ENCODE measurements at places on chromosomes 4 and X. TPM values are rescaled to one million over a fixed set of nuclear protein-coding genes. Genes with fewer than 3 reads are reported as not detected.
A peak's percentile ranks its signal among the peaks of the same experiment; 100 is the strongest.

DGKK gene
- total RNA-seq: not detected

DNA sequence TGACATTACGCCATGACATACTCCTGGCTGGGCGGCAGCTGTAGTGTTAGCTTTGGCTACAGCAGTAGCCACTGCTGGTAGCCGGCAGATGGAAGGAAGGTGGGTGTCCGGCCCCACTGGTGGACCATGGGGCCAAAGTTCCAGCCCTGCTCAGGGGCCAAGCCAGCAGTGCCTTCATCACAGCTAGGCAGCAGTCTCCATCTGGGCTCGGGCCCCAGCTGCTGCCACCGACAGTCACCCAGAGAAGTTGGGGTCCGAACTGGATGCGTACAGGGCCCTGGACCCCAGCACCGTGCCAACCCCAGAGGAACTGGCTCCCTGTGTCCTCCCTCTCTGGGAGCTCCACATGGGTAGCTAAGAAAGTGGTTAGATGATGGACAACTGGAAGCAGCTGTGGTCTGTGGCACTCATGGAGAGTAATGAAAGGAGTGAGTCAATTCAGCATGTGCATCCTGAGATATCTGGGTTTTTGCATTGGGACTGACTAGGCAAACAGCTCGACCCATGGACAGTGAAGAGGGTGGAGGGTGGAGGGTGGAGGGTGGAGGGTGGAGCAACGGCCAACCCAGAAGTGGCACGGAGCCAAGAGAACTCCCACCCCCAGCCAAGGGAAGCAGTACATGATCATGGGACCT is 366.6 kb upstream of the GRIA3 start:
- H3K27me3 ChIP-seq: no peaks in the 10 kb centered on the region
- H3K4me1 ChIP-seq: no peaks in the 10 kb centered on the region
- H3K4me3 ChIP-seq: no peak overlapping the region
- H3K36me3 ChIP-seq: no peaks in the 10 kb centered on the region

DNA sequence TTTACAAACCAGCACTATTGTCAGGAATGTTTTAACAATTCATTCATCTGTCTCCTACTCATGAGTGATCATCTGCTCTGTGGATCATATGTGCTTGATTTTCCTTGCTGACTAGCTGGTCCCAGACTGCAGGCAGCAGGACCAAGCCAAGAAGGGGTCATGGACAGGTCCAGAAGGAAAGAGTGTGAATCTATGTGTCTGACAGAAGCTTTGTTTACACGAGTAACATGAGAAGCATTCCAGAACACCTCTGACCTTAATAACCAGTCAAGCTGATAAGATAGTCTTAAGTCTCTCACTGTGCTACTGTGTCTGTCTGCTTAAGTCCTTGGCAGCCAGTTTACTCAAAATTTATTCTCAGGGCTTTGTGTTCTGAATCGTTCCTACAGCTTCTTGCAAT is 39.0 kb downstream of the GUCY1A1 start:
- peak overlapping the region; percentile 78 for H3K27ac ChIP-seq
- no peaks in the 10 kb centered on the region for H3K27me3 ChIP-seq

GPR50 gene
- total RNA-seq: not detected

GSPT2 gene
- 15.9 TPM for total RNA-seq

GRCh38 chr4:94575652-94576051 is 123.9 kb downstream of the PDLIM5 start:
- H3K27me3 ChIP-seq: no peaks in the 10 kb centered on the region
- H3K36me3 ChIP-seq: no peaks in the 10 kb centered on the region
- peak overlapping the region; percentile 62 for H3K27ac ChIP-seq
- peak overlapping the region; percentile 17 for H3K4me3 ChIP-seq

DNA sequence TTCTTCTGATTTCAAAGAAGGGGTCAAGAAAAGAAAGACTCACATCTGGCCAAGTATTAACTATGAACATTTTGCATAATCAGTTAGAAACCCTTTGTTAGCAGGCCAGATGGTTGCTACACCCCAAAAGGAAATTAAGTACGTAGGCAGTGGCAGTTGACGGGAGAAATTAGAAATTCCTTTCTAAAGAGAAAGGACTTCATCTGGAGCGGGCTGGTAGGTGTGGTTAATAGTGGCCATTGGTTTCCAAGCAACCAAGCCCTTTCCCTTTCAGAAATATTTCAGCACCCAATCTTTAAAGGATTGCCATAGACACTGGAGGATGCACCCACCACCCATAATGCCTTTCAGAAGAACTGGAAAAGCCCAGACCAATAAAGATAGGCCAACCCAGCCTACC is 235.7 kb upstream of the LDB2 start:
- H3K27ac ChIP-seq: no peak overlapping the region
- DNase-seq: no peak
- no peaks in the 10 kb centered on the region for H3K27me3 ChIP-seq
- H3K4me3 ChIP-seq: no peak overlapping the region
- H3K4me1 ChIP-seq: no peaks in the 10 kb centered on the region

DNA sequence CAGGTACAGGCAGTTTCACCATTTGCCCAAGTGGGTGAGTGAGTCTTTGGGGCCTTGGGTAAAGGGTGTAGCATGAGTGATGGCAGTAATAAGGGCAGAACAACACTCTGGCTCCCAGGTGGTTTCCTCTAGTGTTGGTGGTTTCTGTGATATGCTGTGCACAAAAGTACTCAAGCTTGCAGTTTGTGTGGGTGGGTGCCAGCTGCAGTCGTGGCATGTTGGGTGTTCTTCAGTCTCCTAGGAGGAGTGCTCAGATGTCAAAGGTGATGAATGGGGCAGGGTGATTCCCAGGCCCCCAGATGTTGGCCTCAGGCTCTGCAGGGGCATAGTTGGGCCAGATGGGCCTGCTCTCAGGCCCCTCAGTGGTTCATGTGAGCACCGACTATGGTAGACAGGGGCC is 166.1 kb upstream of the KLF8 start:
- no peaks in the 10 kb centered on the region for H3K4me1 ChIP-seq
- no peak for DNase-seq
- H3K4me3 ChIP-seq: no peak overlapping the region
- H3K27ac ChIP-seq: no peak overlapping the region
- no peaks in the 10 kb centered on the region for H3K36me3 ChIP-seq

ANOS1 gene
- total RNA-seq: not detected

- H3K4me1 ChIP-seq: no peaks in the 10 kb centered on the region
- H3K4me3 ChIP-seq: no peak overlapping the region
- no peak for DNase-seq
- no peaks in the 10 kb centered on the region for H3K27me3 ChIP-seq
Observed at GRCh38 chr4:78119698-78120097, 62.6 kb downstream of the FRAS1 start.

DNA sequence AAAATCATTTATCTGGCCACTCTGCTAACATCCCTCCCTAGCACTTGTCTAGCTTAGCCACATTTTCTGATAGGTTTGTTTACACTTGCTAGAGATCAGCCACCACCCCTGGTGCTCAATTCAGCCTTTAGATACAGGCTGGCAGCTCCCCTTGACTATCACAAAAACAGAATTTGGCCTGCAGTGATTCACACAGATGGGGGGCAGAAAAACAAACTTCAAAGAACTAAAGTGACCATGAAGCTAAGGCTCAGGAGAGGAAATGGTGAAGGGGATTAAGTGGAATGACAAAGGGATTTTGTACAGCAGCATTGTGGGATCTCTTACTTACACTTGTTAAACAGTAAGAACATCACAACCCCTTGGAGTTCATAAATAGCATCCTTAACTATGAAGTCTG is 1718.0 kb upstream of the PCDH7 start:
- H3K27me3 ChIP-seq: no peaks in the 10 kb centered on the region
- no peak for DNase-seq
- no peak overlapping the region for H3K27ac ChIP-seq
- no peaks in the 10 kb centered on the region for H3K4me1 ChIP-seq

FGF2 gene
- total RNA-seq: not detected

GRCh38 chr4:98110214-98110613 is 33.1 kb downstream of the STPG2 start:
- H3K27me3 ChIP-seq: no peaks in the 10 kb centered on the region
- H3K27ac ChIP-seq: no peak overlapping the region
- no peak for DNase-seq
- no peaks in the 10 kb centered on the region for H3K36me3 ChIP-seq
- no peaks in the 10 kb centered on the region for H3K4me1 ChIP-seq

DUSP9 gene
- not detected for total RNA-seq

DNA sequence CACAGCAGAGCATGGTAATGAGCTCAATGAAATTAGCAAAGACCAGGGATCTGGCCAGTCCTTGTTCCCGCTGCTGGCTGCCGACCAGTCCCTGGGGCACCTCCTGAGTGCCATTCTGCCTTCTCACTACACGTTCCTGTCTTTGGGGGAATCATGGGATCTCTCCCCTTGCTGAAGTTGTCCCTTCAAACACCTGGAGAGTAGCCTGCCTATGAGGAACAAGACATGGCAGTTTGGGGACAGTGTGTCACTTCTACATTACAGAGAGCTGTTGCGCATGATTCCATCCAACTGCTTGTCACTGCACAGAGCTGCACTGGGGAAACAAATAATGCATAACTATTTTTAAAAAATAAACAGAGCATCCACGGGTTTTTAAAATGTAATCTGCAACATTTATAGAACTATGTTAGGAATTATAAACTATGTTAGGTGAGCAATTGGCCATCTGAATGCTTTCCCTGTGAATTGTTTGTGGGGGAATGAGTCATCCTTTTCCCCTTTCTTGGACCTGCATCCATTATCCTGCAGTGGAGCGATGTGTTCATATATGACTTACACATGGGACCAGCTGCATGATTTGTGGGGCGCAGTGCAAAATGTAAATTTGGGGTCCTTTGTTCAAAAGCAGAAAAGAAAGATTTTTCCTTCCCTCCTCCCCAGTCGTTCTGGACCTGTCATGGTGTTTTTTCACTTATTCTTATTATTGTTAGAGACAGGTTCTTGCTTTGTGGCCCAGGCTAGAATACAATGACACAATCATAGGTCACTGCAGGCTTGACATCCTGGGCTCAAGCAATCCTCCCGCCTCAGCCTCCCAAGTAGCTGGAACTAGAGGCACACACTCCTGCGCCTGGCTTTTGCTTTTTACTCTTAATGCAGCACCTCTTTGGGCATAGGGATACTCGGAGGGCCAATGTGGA is 115.0 kb upstream of the TBL1X start:
- no peak overlapping the region for H3K4me3 ChIP-seq
- no peaks in the 10 kb centered on the region for H3K36me3 ChIP-seq
- H3K27ac ChIP-seq: no peak overlapping the region
- H3K4me1 ChIP-seq: peaks cover 22% of the 10 kb centered on the region

DNA sequence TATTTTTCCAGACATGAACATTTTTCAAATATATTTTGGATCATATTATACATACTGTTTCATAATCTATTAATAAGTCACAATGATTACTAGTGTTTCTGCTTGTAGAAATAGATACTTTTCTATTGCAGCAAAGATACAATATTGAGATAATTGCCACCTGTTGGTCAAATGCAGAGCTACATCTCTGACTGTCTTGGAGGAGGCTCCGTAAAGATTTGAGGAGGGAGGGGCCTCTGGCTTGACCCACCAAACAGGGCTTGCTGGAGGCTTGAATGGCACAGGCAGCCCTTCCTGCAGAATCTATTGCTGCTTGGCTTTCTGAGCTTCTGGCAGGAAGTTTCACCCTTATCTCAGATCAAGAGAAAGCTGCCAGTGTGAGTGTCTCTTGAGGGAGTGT is 99.3 kb upstream of the ARMCX2 start:
- H3K36me3 ChIP-seq: no peaks in the 10 kb centered on the region
- no peak overlapping the region for H3K4me3 ChIP-seq
- DNase-seq: peak; percentile 71
- H3K27ac ChIP-seq: no peak overlapping the region
- H3K4me1 ChIP-seq: no peaks in the 10 kb centered on the region
- no peaks in the 10 kb centered on the region for H3K27me3 ChIP-seq

GRCh38 chr4:20317424-20317985 is 65.8 kb downstream of the SLIT2 start:
- no peak for DNase-seq
- no peaks in the 10 kb centered on the region for H3K27me3 ChIP-seq
- no peaks in the 10 kb centered on the region for H3K36me3 ChIP-seq
- peaks cover 10% of the 10 kb centered on the region for H3K4me1 ChIP-seq

FLNA gene
- total RNA-seq: 89.6 TPM

GAGE12J gene
- total RNA-seq: not detected

SORCS2 gene
- total RNA-seq: not detected

SHOX gene
- not detected for total RNA-seq

GRCh38 chr4:187065806-187066205 is 342.1 kb upstream of the FAT1 start:
- H3K4me3 ChIP-seq: no peak overlapping the region
- H3K36me3 ChIP-seq: no peaks in the 10 kb centered on the region
- H3K4me1 ChIP-seq: no peaks in the 10 kb centered on the region
- no peak overlapping the region for H3K27ac ChIP-seq
- H3K27me3 ChIP-seq: no peaks in the 10 kb centered on the region

WDR19 gene
- total RNA-seq: 106 TPM

- H3K4me1 ChIP-seq: peaks cover 2% of the 10 kb centered on the region
- no peaks in the 10 kb centered on the region for H3K36me3 ChIP-seq
- peak; percentile 94 for DNase-seq
- H3K27me3 ChIP-seq: no peaks in the 10 kb centered on the region
- peak within 1 kb of the TSS; percentile 77 for H3K4me3 ChIP-seq
Observed at GRCh38 chrX:119565107-119565663, at the start of gene STEEP1. TSS of gene STEEP1 (minus strand) at chrX:119565409. CDS start at chrX:119565355, 54 bp downstream.

HTN3 gene
- total RNA-seq: not detected

DNA sequence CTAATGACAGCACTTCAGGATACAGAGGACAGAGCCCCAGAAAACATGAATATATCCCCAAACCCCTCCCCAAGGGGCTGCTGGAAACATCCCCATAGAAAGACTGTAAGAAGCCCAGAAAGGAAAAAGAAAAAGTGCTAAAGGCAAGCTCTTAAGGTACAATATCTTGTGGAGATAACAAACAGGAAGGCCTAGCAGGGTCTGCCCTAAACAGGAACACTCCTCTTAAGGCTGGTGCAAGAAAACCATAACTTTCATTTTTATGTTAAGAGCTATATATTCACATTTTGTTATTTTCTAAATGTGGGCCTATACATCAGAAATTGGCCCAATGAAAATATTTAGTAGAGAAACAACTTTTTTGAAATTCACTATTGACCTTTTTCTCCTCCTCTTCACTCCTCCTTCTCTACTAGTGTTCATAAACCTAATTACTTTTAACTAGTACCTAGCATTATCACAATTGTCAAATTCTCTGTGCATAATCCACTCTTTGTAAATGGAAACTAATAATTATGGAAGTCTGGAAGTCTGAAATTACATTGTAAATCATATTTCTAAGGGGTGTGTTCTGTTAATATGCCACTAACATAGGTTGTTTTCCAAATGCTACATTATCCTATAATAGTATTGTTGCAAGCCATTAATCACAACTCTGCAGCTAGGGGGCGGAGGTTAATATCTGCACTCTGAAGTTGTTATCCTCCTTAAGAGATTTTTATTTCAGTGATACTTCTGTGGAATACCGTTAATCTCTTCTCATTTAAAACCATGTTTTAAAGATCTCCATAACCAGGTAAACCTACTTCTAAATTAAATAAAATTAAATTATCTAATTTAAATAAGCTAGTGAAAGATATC is 59.8 kb downstream of the CASK start:
- no peaks in the 10 kb centered on the region for H3K27me3 ChIP-seq
- no peaks in the 10 kb centered on the region for H3K36me3 ChIP-seq
- H3K4me1 ChIP-seq: no peaks in the 10 kb centered on the region
- no peak overlapping the region for H3K27ac ChIP-seq

SATL1 gene
- 0.79 TPM for total RNA-seq

TEX13D gene
- total RNA-seq: 2.0 TPM

AKAP4 gene
- total RNA-seq: not detected

All from Karpas-422 (cell line).